Activated T-helper 1 cell treated with Interleukin-2 at 50 U/mL for 16 hours (primary cell): ENCODE measurements at places on chromosomes 2 and 18.

DNA sequence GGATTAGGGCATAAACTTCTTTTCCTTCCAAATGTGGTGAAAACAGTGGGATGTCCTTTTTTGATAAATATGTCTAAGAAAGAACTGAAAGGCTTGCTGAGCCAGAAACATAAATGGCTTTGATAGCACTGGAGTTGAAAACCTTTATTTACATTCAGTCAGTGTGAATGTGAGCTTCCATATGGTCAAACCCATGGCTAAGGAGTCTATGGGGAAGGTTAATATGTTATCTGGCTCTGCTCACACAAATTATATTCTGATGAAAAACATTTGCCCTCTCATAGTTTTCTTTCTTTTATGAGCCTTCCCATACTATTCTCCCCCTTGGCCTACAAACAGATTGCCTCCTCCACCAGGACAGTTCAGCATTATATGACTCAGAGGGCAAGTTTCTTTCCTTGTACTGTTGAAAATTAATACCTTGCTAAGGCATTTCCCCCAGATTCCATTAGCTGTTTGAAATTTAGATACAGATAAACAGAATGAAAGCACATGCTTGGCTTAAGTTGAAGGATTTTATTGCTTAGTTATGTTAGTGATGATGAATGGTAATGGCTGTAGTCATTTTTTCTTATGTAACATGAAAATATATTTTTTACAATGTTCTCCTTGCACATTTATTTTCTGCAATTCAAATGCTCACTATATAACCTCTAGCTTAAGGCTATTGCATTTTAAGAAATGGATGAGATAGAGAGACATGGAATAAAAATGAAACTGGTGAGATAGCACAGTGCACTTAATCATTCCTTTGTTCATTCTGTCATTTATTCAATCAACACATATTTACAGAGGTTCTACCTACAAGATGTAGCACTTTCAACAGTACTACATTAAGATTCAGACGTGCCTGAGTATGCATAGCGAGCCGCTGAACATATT lies 544.1 kb downstream of the LRRTM4 start:
- DNase-seq, result no peak

GRCh38 chr18:9839853-9840252 lies 45.9 kb upstream of the TXNDC2 start:
- no peak for DNase-seq

DNA sequence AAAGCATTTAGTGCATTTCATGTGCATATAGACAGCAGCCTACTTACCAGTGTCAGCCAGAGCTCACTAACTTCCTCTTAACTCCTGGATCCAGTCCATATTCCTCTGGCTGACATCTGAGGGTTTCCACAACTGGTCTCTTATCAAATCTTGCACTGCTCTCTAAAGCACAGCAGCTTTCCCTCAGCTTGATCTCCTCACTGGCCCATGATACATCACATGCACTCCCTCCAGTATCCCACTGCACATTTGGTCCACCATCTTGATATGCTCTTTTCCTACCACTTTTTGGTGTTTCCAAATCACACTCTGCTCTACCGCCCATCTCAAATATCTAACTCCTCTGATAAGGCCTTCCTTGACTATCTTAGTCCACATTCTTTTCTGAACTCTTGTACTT lies 105.0 kb upstream of the ZFP36L2 start:
- no peak for DNase-seq

- no peak for DNase-seq
Observed at GRCh38 chr2:464562-465309, 176.8 kb upstream of the ALKAL2 start.

GRCh38 chr2:69642709-69643601 lies 584 bp downstream of the AAK1 start:
- DNase-seq, result peak; percentile 30

DNA sequence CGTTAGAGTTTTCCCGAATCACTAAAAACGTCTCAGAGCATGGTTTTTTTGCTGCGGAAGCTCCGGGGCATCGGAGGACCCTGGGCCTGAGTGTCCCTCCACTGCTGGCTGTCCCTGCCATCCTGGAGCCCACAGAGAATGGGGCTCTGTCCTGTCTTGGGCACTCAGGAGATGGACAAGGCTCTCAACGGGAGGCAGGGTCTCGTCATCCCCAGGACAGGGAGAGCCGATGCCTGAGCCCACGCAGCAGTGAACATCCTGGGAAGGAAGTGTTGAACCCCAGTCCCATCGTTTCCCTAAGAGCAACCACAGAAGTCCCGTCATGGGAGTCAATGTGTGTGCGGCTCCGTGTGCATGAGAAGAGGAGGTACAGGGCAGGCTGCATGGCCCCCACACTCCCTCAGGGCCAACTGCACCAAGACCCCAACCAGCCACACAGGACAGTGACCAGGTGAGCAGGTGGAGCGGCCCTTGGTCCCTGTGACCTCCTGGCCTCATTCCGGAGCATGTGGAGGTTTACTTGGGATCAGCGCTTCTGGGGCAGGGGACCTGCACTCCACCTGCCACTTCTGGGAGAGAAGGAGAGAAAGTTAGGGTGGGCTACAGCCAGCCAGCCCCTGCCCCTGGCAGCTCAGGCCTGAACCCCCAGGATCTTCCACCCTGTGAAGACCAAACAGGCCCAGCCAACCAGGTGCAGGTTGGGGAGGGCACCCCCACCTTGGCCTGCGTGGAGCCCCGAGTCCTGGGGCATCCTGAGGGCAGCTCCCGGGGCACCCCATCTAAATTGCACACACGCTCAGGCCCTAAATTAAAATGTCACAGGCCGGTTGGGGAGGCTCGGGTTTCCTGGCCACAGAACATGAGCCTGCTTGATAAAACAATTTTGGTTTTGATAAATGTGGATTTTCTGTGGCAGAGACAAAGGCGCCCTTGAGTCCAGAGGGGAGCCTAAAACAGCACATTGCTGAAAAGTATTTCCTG lies 3.1 kb upstream of the SNED1 start:
- no peak for DNase-seq

GRCh38 chr2:85936421-85937068 lies 47.8 kb upstream of the ST3GAL5 start:
- no peak for DNase-seq

GRCh38 chr2:110173523-110173922 lies 31.3 kb downstream of the NPHP1 start:
- no peak for DNase-seq

DNA sequence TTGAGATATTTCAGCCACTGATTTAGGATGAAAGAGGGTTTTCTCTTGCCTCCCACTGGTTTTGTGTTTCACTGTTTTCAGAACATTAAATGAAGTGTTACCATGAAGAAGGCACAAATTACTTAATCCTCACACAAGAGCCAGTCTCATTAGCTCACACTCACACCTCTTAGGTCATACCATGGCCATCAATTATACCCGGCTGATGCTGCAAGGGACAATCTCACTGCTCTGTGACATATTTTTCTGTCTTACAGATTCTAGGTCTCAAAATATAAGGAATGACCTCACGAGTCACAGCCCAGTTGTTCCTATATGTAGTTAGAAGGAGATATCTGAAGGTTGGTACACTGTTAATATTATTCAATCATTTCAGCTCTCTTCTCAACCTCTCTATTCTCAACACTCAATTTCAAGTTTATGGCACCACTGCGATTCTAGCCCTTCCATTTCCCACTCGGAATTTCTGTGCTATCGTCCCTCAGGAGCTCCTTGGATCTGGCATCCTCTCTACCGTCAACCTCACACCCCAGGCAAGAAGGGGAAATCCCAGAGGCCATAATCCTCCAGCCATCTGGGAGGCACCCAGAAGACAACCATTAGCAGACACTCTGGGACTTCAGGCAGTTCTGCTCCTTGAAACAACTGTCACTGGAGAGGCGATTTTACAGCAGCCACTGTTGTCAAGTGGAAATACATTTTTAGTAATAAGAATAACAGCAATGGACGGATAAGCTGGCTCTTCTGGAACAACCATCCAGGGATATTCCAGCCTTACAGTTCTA lies 101.9 kb downstream of the MREG start:
- no peak for DNase-seq

DNA sequence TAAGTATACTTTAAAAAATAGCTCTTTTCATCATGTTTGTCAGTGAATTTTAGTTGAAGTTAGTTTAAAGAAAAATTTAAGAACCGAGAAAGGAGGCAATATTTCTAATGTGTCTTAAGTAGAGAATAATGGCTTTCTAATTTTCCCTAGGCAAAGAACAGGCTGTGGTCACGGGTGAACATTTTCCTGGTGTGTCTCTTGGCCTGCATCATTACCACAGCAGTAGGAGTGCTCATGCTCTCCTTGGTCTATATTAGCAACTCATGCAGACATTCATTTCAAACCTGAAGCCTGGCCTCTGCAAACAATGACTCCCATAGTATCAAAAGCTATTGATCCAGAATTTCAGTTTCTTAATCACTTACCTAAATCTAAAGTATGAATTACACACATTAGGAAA lies 57.4 kb downstream of the C18orf54 start:
- DNase-seq, result no peak

- no peak for DNase-seq
Observed at GRCh38 chr2:2698182-2699120, 367.4 kb upstream of the MYT1L start.
